ENCODE measurements at places on chromosomes 12 and 14. TPM values are rescaled to one million over a fixed set of nuclear protein-coding genes. Genes with fewer than 3 reads are reported as not detected.

The MYH6 gene
- total RNA-seq: 1.5 TPM

The GPRC5D gene
- not detected for total RNA-seq

The PLA2G1B gene
- 4.7 TPM for total RNA-seq

The TAS2R10 gene
- total RNA-seq: 0.37 TPM

The P2RX7 gene
- 11.6 TPM for total RNA-seq

The SERPINA10 gene
- not detected for total RNA-seq

The CLEC12A gene
- total RNA-seq: 12.7 TPM

DNA sequence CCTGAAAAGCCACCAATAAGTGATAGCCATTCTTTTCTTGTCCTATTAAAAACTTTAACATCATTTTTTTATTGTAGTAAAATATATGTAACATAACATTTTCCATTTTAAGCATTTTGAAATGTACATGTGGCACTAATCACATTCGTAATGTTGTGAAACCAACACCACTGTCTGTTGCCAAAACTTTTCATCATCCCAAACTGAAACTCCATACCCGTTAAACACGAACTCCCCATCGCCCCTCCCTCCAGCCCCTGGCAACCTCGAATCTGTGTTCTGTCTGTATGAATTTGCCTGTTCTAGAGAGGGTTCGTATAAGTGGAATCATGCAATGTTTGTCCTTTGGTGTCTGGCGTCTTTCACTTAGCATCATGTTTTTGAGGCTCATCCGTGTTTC is 75.9 kb downstream of the CCDC92 start:
- no peak for DNase-seq

DNA sequence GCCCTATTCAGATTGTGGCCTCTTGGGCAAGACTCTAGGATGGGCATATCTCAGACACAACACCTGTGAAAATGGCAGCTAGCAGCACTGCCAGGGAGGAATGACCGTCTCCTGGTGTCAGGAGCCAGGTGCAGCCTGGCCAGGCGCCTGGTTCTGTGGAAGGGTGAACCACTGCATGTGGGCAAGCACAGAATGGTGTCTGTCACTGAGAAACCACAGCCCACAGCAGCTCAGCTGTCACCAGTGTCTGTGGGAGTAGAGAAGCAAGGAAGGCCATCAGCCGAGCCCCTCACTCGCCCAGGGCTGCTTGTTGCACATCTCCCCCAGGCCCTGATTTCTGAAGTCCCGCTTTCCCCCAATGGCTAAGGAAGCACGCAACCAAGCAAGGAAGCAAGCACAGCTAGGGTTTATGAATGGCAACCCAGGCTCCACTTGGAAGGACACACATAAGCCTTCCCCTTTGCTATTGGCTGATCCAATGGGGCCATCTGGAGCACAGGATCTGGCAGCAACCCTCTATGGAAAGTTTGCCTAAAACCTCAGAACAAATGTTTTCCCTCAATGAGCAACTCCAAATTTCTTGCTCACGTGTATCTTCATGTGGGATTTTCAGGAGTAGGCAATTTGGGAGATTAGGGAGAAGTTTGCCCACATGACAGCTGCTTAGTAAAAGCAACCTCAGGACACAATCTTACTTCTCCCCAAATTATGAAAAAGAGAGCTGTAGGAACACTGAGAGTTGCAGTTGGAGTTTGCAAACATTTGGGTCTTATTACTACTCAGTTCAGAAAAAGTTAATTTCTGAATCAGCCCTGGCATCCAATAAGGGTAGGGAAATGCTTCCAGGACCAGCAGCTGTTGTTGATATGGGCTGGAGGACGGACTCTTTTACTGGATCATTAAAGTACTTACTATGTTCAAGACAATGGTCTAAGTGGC is 44.7 kb downstream of the GPHB5 start:
- DNase-seq: no peak

DNA sequence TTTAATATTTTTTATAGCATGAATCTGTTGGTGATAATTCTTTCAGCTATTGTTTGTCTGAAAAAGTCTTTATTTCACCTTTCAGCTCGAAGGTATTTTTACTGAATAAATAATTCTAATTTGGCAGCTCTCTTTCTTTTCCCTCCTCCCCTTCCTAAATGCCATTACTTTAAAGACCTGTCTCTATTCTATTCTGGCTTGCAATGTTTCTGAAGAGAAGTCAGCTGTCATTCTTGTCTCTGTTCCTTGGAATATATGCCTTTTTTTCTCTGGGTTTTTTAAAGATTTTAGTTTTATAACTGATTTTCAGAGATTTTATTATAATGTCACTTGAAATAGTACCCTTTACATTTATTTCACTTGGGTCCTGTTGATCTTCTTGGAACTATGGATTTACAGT is 237.9 kb upstream of the DAAM1 start:
- no peak for DNase-seq

- peak; percentile 32 for DNase-seq
Observed at GRCh38 chr14:31568161-31568560, 7.0 kb downstream of the NUBPL start.

- DNase-seq: no peak
Observed at GRCh38 chr12:3213768-3214167, 136.6 kb downstream of the TSPAN9 start.

DNA sequence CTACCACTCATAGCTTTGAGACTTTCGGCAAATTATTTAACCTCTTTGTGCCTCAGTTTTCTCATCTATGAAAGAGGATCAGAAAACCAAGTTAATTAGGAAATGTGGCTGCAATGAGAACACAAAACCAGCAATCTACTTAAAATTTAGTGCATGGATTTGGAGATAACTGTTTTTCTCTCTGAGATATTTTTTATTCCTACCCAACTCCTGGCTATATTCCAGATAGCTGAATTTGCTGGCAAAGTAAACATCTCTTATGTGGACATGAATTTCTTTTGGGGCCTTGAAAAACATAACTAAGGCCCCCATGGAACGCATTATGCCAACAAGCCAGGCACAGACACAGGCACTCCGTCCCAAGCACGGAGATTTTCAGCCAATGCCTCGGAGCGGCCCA is 53.4 kb upstream of the FOXN3 start:
- DNase-seq: no peak

DNA sequence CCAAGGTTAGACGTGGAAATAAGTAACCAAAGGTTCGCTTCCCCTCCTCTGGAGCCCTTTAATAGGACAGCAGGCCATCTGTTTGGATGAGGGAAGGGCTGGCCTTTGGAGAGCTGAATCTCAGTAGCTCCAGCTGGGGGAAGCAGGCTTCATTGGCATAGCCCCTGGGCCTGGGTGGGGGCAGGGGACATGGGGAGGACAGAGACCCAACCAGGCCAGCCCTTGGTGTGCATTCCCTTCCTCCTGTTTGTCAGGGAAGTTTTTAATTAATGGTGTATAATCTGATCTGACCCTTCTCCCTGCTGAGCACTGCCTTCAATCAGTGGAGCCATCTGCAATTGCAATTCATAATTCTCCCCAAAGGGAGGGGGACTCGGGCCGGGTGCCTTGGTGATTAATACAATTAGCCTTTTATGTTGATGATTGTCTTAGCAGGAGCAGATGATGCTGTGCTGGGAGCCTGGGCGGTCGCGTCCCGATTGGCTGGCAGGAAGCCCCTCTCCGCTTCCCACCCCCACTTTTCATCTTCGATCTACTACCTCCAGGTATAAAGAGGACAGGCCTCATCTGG is 6.4 kb downstream of the AQP6 start:
- no peak for DNase-seq

DNA sequence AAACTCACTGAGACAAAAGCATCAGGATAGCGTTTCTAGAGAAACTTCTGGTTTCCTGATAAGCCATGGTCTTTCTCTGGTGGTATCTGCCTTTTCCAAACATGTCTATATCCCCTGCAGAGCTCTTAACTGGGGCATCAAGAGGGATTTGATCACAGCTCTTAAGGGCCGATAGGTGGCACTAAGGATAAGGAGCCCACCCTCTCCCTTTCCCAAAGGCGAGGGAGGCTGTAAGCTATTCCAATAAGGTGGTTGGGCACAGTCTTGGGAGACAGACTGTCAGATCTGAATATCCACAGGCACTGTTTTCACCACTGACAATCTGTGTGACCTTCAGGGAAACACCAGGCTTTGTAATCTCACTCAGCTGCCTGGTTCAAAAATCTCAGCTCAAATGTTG is 206.0 kb downstream of the ADGRD1 start:
- DNase-seq: no peak

- DNase-seq: no peak
Observed at GRCh38 chr12:24996820-24997219, 47.9 kb upstream of the BCAT1 start.

GRCh38 chr14:64474041-64474440 is 8.7 kb downstream of the AKAP5 start:
- DNase-seq: no peak

- DNase-seq: no peak
Observed at GRCh38 chr12:75432924-75433323, 42.0 kb downstream of the GLIPR1L2 start.

GRCh38 chr14:46487582-46488350 is 163.8 kb downstream of the RPL10L start:
- no peak for DNase-seq

DNA sequence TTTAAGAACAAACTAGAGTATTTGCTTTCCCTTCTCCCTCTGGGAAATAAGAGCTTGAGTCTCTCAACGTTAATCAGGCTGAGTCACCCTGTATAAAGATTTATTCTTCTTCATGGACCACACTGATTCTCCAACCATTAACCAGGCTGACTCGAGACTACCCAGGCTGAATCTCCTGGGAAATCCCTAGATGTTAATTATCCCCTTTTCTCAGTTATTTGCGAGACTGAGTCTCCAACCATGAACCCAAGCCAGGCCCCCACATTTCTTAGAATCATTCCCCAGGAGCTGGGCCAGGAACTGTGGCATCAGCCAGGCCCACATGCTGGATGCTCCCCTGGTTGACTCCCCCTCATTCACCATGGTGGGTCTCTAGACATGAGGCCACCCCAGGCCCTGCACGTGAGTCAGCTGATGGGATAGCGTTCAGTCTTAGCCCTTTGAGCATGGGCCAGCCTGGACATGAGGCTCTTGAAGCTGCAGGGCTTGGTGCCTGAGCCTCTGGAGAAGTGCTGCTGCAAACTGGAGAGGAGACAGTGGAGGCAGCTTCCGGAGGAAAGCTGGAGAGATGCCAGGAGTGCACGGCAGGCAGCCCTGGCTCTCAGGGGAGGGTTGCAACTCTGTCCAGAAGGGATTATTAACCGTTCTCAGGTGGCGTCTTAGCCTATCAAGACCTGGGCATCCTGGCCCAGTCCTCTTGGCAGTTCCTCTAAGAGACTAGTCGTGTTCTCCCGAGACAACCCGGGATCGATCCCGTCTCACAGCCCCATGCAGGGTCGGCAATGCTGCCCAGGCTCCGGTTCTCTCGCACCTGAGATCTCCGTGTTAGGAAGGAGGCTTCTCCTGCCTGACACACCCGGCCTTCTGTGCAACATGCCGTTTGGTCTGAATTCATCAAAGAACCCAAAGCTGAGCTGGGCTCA is 296.6 kb downstream of the ADGRD1 start:
- no peak for DNase-seq

GRCh38 chr12:92058664-92059063 is 87.0 kb downstream of the BTG1 start:
- DNase-seq: no peak

- DNase-seq: no peak
Observed at GRCh38 chr14:64937821-64938193, 4.7 kb downstream of the GPX2 start.

DNA sequence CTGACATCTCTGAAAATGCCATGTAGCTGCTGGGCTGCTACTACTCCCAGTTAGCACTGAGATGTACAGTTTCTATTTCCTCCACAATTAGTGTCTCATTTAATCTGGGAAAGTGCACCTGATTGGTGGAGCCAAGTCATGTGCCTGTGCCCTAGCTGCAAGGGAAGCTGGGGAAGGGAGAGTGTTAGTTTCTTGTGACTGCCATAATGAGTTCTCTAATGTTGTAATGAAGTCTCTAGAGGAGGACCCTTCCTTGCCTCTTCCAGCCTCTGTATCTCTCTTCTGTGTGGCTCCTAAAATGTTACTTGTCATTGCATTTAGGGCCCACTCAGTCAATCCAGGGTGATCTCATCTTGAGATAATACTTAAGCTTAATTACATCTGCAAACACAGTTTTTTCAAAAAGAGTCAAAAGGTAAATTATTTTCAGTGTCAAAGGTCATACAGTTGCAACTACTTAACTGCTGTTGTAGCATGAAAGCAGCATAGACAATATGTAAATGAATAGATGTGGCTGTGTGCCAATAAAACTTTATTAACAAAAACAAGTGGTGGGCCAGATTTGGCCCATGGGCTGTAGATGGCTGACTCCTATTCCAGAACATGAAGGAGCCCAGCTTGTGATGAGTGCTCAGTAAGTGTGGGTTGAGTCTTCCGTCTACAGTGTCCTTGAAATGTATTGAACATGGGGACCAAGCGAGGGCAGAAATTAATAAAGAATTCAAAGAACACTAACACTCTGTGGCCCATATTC is 137.2 kb upstream of the MAP1LC3B2 start:
- no peak for DNase-seq

DNA sequence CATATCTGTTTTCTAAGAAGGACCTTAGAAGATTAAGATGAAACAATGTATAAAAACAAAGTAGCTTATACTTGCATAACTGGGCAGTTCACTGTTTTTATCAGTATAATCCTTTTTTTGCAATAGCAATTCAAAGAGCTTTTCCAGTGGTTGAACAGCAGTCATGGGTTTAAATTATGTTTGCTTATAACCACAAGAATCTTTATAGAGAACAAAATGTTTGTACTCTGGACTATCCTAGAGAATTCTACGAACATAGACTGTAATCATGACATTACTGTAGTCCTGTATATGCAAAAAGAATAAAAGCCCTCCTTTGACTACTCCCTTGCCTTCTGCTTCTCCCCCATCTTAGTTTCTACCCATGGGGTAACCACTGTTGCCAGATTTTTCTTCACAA is 5.7 kb downstream of the FAM177A1 start:
- no peak for DNase-seq

Data from left lung (tissue), 14 donors.